Endothelial cell of umbilical vein (primary cell): ENCODE measurements at places on chromosomes 11 and 22.

DNA sequence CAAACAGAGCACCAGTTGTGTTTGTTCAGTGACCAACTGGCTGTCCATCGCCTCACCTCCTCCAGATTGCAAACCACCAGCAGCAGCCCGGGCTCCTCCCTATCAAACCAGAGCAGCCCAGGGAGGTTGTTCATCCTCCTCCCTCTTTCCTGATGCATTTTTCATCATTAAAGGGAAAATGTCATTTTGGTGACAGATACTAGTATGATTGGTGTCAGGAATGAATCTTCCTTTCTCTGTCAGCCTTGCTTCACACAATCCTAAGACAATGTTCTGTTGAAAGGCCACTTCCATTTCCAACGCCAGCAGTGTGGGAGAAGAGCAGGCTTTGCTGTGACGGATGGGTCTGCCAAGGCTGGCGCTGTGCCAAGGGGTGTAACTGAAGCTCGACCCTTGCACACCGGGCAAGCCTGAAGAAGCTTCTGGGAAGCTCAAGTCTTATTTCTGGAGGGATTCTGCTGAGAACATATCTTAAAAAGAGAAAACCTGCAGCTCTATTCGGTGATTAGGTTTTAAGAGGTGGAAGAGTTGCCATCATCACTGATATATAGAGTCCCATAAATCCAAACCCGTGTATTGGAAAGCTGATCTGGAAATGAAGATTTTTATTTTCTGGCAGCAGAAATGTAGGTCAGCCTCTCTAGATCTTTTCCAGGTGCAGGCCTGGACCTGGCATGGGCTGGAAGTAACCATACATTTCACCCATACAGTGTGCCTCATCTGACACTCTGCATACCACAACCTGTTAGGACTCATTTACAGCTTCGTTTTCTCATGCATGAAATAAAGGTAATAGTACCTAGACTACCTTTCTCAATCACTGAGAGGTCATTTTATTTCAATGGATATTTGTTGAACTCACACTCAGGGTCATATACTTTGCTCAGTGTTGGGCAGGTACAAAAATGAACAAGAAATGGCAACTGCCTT, 524.5 kb downstream of the NTM start:
- DNase-seq: no peak

DNA sequence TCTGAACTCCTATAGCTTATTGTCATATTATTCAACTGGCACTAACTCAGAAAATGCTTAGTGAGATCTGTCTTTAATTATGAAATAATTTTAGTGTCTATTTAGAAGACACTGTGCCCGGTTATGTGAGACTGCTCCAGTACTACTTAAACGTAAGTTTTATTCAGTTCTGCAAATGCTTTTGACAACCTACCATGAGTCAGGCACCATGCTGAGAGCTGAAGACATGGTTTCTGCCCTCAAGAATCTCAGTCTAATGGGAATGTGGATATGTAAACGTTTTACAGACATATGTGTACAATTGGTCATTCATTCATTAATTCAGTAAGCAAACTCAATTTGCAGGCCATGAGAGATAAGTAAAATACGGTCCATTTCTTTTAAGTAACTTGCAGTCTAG, 40.0 kb downstream of the DCUN1D5 start:
- DNase-seq: no peak

GRCh38 chr11:35800970-35801953, 138.7 kb downstream of the TRIM44 start:
- peak; percentile 56 for DNase-seq

- DNase-seq: no peak
Observed at GRCh38 chr11:47403571-47403970, 4.8 kb upstream of the SLC39A13 start.

GRCh38 chr11:76589964-76590950, 80.3 kb downstream of the LRRC32 start:
- DNase-seq: no peak

- DNase-seq: no peak
Observed at GRCh38 chr22:30985561-30986208, 16.6 kb downstream of the TUG1 start.

GRCh38 chr22:35634015-35634414, 14.2 kb upstream of the APOL6 start:
- DNase-seq: no peak

GRCh38 chr11:47225552-47226400, 11.0 kb downstream of the DDB2 start:
- DNase-seq: no peak

DNA sequence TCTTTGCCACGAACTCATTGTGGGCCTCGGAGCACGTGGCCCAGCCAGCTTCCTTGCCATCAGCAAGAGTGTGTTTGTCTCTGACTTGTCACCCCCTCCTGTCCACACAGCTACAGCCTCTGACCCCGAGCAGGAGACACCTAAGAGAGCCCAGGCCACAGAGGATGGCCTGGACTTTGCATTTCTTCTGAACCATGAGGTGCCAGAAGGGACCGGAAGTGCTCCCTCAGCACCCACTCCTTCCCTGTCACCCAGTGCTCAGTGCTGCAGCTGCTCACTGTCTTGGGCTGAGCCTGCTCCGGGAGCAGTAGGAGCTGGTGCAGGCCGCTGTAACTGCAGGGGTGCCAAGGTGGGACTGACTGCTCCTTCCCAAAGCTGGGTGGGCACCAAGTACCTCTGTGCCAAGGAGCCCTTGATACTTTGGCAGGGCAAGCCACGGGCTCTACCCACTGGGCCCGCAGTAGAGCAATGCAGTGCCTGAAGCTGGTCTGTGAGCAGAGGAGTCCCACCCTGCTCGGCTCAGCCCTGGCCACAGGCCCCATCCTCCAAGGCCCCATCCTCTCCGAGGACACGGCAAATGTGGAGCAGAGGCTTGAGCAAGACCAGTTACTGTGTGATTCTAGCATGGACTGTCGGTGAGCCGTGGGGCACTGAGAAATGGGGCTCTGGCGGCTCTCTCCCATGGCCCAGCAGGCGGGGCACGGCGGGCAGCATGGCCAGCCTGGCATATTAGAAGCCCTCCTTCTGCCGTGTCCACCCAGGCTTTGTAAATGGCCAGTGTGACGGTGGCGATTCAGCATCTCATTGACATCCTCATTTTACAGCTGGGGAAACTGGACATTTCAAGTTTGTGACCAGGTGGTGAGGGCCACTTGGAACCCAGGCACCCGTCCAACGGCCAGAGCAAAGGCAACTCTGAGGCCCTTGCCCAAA, 6.3 kb downstream of the GRK2 start:
- DNase-seq: no peak

DNA sequence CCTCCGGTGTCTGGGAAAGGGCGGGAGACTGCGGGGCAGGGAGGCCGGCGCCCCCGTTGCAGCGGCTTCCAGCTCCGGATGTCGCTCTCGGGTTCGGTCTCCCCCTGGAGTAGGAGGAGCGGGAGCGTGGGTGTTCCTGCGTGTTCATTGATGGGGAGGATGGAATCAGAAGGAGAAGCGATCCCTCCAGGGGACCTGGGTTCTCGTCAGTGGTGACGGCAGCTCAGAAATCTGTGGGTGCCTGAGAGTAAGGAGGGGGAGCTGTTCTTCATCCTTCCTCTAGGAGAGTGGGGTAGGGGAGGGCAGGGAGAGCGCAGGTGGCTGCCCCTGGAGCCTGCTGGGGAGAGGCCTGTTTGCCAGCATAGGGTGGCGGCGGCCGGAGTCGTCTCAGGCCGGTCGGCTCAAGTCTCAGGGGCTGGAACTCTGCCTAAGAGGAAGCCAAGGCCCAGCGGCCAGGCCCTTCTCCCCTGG, 1.1 kb downstream of the UBASH3B start:
- peak; percentile 59 for DNase-seq
